ENCODE measurements at places on chromosomes 3 and 15.

GRCh38 chr3:127392156-127392490, 104.3 kb upstream of the PRR20G start:
- no peak for DNase-seq

GRCh38 chr15:94174399-94174802, 57.0 kb upstream of the MCTP2 start:
- DNase-seq = no peak

DNA sequence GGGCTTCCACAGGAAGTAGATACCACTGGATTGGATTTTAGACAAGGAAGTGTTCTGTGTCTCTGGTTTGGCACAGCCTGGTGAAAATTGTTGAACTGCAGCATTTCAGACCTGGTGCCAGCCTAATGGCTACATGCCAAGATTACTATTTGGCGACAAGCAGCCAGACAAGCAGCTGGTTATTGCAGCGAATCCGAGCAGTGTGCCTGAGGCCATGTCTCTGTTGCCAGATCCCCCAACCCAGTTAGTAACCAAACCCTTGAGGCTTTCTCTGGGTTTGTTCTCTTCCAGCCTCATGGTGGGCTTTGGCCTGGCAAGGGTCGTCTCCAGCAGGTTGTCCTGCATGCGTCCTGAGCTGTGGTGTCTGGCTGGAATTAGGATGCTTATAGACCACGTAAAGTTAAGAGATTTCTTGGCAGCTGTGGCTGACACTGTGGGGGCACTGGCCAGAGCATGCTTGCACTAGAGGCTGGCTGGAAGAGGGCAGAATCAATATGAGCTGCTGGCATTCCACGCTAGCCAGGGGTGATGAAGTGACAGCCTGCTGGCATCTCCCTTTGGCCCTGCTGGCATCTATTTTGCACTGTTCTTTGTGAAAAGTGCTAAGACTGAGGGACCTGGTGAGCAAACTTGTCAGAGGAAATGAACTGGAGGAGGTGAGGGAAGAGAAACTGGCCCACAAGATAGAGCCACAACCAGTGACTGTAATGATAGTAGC, 172.6 kb downstream of the RBMS3 start:
- no peak for DNase-seq

GRCh38 chr3:157045238-157045850, 114.6 kb downstream of the CCNL1 start:
- DNase-seq = no peak

DNA sequence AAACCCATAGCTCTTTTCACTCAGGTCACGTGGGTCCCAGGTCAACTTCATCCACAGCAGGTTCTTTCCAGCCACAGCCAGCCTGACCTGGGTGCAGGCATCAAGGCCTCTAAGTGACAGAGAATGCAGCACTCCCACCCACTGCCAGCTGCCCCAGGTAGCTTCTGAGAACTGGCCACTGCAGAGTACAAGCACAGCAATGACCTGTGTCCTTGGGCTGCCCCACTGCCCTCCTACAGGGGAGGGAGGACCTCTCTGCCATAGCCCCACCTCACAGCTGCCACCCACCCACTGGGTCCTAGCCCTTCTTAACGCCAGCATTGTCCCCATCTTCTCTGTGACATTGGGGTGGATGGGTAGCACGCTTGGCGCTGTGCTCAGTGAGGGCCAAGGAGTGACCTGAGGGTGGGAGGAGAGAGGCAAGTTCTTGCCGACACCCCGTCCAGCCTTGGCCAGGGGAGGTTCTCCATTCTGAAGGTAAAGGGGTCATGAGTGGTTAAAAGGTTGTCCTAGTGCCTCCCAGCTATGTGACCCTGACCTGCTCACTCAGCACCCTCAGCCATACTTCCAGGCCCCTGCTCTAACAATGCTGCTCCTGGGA, 12.4 kb downstream of the CISH start:
- DNase-seq = no peak

DNA sequence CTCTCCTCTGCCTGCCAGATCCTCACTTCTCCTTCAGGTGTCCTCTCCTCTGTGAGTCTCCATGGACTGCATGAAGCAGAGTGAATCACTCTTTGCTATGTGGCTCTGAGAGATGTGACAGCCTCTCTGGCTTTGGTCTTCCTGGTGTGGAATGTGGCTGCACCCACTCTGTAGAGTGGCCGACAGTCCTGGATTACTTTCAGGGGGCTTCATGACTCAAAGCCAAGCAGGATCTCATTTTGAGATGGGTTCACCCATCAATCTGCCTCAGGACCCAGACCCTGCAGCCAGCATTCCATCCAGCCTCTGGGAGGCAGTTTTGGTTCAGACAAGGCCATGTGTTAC, 221.9 kb upstream of the LYSMD4 start:
- DNase-seq = peak; percentile 60
